ENCODE measurements at places on chromosomes 7 and 10.

DNA sequence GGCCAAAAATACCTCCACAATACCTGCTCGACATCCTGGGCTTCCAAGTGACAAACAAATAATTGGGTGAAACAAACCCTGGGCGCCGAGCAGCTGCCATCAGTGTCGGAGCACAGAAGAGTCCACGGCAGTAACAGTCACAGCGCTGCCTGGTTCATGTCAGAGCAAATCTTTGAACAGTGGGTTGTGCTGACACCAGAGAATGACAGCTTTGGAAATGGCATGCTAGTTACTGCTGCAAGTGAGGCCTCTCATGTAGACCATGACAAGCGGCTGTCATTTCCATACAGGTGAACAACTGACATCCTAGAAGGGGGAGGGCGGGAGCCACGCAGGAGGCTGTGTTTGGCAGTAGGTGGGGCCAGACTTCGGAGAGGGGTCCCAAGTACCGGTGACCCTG lies 420.5 kb upstream of the GALNT17 start:
- no peak for DNase-seq

- no peak for DNase-seq
These were observed 31.6 kb downstream of the COA1 start for GRCh38 chr7:43697690-43698089.

- DNase-seq = no peak
These were observed 421 bp downstream of the SMURF1 start for GRCh38 chr7:99143521-99143852.

DNA sequence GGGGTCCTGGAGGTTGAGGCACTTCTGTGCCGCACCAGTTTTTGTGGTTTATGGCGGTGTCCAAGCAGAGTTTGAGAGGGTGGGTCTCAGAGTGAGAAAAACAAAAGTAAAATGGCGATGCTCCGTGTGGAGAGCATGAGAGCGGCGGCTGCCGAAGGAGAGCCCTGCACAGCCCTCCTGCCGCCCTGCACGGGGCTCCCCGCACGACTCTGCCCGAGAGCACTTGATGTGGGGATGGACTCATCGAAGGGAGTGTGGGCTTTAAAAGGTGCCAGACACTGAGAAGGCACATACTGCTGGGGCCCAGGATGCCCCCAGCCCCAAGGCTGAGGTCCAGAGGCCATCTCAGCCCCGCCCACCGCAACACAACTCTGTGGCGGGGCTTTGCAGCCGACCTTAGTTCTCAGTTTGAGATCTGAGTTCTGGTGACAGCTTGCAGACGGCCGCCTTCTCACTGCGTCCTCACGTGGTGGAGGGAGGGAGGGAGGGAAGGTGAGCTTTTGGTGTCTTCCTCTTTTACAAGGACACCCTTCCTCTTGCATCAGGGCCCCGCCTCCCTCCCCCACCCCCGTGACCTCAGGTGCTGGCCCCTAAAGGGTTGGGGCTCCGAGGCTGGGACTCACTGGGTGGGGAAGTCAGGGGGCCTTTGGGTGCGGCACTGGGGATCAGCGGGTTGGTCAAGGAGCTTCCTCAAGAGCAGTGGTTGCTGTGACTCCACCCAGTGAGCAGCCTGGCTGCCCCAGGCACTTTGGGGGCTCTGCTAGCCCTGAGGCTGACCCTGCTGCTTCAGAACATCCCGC lies 69.1 kb downstream of the NKX6-2 start:
- no peak for DNase-seq

GRCh38 chr7:128833148-128833945 lies 3.1 kb downstream of the FLNC start:
- DNase-seq = no peak

DNA sequence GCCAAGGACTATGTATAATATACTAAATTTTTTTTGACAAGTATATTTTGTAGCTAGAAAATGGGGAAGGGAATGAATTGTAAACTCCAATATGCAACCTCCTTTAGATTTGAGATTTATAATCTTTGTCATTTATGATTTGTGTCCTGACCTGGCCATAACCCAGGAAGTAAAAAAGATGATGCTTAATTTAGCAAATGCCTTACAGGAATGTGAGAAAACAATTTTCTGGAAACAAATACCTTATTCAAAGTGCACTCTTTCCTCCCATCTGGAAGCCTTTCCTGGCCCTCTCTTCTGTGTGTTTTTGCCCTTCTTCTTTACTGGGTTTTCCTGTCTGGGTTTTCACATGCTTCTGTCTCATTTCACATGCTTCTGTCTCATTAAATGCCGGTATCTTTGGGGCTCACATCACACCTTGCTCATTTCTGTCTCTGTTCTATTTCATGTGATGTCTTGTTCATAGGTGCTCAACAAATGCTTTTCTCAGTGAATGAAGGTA lies 149.2 kb downstream of the RAPGEF5 start:
- DNase-seq = peak; percentile 26

GRCh38 chr10:85311613-85312337 lies 983.4 kb downstream of the CCSER2 start:
- DNase-seq = no peak

- DNase-seq = no peak
These were observed 471.7 kb downstream of the GRM8 start for GRCh38 chr7:126780993-126781392.

- no peak for DNase-seq
These were observed 47.3 kb upstream of the CPXM2 start for GRCh38 chr10:123938890-123939289.

DNA sequence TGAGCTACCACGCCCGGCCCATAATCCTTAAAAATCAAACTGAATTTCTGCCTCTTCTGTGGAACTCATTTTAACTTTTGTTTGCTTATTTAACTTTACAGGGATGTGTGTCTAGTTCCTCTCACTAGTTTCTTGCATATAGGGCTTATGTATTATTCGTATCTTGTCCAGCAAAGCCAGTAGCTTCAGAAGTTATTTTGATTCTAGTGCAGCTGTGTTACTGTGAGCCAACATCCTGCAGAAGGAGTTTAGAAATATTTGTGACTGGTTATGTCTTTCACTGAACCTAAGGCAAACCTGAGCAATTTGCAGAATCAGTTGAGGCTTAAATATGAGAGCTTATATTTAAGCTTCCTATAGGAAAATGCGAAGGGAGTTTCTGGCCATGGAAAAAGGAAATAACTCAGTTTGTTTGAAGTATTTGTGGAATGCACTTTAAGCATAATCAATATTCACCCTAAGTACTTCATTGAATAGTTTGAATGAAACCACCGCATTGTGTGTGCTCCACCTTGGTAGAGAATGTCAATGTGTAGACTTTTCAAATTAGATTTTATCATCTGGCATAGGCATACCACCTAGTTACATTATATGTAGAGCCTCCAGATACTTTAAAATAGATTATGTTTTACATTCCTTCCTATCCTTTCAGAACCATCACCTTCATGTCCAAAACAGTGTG lies 90.8 kb downstream of the MCU start:
- DNase-seq = no peak

DNA sequence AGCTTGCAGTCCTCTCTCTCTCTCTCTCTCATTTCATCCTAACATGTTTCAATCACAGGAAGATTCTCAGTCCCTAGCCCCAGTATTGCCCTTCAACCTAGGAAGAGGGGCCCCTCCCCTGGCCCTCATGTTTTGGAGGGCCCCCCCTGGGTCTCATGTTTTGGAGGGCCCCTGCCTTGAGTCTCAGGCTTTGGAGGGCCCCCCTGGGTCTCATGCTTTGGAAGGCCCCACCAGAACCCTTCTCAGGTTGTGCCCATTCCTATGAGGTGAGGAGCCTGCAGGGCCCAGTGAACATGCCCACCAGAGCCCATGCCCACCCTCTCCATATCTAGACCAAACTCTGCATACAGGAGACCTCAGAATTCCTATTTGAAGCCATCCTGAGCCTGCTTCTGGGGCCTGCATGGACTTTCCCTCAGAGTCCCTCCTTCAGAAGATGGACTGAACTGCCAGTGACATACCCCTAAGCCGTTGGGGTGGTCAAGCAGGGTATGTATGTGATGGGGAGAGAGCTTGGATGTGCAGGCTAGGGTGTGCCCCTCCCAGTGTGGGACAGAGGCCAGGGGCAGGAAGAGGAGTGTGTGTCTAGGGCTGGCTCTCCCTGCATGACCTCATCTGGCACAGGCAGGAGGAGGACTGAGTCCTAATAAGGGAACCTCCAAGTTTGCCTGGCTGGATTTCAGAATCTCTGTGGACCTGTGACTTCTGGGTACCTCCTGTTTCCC lies 8.1 kb upstream of the VDAC2 start:
- DNase-seq = no peak
